ENCODE measurements at places on chromosomes 6 and 20.

- no peak for DNase-seq
Measured at GRCh38 chr6:135680964-135681913, 170.3 kb upstream of the PDE7B start.

DNA sequence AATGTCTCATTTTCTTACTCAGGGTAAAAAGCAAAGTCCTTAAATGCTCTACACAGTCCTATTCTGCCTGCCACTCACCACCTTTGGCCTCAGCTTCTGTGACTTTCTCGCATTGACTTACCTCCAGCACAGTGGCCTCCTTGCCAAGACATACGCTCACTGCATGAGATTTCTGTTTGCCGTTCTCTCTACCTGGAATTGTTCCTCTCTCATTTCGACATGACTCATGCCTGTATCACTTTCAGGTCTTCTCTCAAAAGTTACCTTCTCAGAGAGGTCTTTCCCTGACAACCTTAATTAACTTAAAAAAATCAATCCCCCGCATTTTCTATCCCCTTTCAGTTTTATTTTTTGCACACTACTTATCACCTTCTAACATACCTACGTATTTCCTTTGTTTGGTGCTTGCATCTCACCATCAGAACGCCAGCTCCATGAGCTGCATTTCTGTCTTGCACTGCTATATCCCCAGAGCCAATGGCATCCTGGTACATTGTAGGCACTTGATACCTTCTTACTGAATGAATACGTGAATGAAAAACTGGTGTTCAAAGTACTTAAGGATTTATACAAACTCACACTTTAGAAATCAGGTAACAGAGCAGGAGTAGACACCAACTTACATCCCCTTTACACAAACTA lies 24.5 kb downstream of the TENT5A start:
- no peak for DNase-seq

DNA sequence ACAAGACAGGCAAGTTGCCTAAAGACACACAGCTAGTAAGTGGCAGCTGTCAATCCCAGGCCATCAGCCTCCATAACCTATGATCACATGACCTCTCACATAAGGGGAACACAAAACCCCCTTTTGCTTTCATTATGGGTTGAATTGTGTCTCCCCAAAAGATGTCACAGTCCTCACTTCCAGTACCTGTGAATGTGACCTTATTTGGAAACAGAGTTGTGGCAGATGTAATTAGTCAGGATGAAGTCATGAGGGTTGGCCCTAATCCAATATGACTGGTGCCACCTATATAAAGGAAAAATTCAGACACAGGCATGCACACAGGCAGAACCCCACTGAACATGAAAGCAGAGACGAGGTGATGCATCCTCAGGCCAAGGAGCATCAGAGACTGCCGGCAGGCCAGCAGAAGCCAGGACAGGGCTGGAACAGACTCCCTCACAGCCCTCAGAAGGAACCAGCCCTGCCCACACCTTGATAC lies 33.6 kb downstream of the GFOD1 start:
- DNase-seq, result no peak

GRCh38 chr6:156787569-156788492 lies 10.7 kb downstream of the ARID1B start:
- DNase-seq, result peak; percentile 85

- peak; percentile 46 for DNase-seq
Measured at GRCh38 chr6:100593522-100593921, 128.8 kb upstream of the SIM1 start.

- DNase-seq, result peak; percentile 11
Measured at GRCh38 chr6:71254323-71254722, 34.3 kb upstream of the OGFRL1 start.

DNA sequence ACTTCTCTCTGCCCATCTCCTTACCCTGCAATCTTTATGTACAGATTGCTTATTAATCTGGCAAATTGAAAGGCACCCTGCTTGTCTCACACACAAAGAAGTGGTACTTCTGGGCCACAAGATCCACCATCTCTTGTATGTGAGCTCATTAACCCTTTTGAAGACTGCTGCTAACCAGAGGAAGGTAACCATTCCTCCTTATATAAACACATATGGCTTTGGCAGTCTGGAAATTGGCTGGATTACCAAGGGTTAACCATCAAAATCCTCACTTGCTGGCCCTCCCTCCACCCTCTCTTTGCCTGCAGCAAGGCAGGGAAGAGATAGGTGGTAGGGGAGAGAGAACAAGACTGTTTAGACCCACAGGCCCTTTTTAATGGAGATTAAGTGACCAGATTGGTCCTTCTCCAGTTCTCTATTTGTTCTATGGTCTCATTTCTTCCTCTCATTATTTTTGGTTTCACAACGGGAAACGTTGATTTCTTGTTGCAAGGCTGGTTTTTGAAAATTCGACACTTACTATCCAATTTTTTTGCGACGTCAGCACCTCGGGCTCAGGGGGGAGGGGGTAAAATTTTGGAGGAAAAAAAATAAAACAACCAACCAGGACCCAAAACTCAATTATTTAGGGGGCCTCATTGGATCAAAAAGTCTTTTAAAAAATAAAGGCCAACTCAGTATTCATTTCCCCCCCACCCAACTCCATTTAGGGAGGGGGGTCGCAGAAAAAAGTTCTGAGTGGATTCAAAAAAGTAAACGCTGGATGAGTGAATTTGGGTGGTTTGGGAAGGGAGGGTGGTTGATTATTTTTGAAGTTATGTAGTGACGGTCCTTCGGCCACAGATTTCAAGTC lies 859 bp downstream of the PPP1R10 start:
- no peak for DNase-seq

DNA sequence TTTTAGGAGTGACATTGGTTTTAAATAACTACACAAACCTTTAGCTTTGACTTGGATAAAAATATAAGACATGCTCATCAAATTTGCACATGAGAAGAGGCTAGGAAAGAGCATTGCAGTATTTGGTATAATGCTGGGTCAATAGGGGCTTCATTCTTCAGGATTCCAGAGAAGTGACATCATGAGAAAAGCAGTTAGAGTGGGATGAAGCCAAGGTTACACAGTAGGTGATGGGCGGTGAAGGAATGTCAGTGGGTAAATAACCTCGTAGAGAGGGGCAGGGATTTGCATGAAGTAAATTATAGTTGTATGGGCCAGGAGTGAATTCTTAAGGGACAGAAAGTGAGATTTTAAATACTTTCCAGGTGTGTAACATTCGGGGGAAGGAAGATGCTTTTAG lies 216.2 kb downstream of the RFPL4B start:
- no peak for DNase-seq

DNA sequence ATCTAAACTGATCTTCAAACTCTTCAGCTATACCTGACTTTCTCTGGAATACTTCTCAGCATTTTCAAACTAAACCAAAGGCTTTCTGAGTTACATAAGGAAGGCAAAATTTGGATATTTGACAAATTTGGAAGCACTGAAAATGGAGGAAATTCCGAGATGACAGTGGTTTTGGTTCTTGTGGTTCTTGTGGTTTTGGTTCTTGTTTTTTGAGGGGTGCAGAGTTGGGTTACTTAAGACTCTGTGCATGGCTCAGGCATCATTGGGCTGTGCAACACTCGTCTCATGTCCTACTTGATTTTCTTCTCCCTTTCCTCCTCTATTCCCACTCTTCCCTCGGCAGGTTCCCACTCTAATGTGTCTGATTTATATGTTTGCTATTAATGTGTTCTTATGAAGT lies 78.0 kb downstream of the SLC22A3 start:
- no peak for DNase-seq

- no peak for DNase-seq
Measured at GRCh38 chr6:87904011-87904410, 143.6 kb upstream of the SPACA1 start.

GRCh38 chr6:25012657-25013056 lies 76.9 kb upstream of the RIPOR2 start:
- no peak for DNase-seq

DNA sequence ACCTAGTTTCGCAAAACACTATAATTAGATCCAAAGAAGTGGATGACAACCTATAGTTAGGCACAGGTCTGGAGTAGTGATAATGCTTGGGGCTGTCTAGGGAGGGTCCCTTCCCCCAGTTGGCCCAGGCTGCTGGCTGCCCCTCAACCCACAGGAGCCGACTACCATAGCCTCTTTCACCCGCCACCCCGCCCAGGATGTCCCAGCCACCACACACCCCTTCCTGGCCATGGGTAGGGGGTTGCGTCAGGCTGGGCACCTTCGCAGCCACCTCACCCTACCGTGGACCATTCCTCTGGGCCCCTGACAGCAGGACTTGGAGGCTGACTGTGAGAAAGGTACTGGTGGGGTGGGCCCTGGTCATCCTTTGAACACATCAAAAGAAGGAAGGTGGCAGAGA lies 8.5 kb downstream of the TFEB start:
- no peak for DNase-seq

Measured in NCI-H526 treated with DMSO at 0.1 percent for 48 hours (cell line).